ENCODE measurements at places on chromosomes 11 and 22. TPM values are rescaled to one million over a fixed set of nuclear protein-coding genes. Genes with fewer than 3 reads are reported as not detected.

GDPD5 gene
- total RNA-seq = 3.7 TPM

MS4A14 gene
- not detected for total RNA-seq

DNA sequence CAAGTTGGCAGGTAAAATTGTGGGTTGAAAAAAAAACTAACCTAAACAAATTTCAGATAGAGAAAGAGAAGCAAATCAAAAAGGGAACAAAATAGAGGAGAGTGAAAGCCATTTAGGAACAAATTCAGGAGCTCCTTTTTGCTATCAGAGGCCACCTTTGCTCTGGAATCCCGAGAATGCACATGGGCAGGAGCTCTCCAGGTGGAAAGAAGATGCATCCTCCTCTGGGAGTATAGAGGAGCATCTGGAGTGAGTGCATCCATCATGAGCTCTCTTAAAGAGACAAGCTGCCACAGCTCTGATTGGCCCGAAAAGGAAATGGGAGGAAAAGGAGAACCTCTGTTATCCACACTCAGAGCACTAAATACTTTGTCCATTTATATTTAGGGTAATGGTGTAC lies 26.3 kb downstream of the MRGPRX1 start:
- no peak for DNase-seq

DNA sequence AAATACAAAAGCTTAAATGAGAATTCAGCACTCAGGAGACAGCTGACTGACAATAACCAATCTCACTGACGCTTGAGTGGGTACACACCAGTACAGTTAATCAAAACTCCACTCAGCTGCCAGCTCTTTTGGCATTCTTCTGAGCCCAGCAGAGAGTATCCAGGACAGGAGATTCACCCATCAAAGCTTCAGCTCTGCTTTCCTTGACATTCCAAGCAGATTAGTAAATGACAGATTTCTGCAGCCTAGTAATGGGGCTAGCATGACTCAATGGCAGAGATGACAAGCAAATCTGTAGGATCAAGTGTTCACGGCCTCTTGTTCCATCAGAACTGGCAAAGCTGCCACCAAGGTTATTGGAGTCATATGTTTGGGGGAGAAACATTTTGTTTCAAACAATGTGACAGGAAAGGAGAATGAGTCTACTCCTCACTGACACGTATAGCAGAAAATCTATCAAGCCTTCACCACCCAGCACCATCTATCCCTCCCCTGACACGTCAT lies 420.0 kb downstream of the DYNC2H1 start:
- peak; percentile 45 for DNase-seq

GRCh38 chr11:35784699-35785098 lies 122.1 kb downstream of the TRIM44 start:
- DNase-seq = no peak
